Calu3 (cell line): ENCODE measurements at places on chromosomes 5 and 9. TPM values are rescaled to one million over a fixed set of nuclear protein-coding genes. Genes with fewer than 3 reads are reported as not detected.

The SLC2A8 gene
- total RNA-seq = 10.8 and 13.1 TPM in 2 replicates

The DNAJC18 gene
- total RNA-seq = 6.7 and 9.8 TPM in 2 replicates

The PCAT7 gene
- 2.0 and 2.1 TPM in 2 replicates for total RNA-seq

The CER1 gene
- not detected in 2 replicates for total RNA-seq

The LCN9 gene
- total RNA-seq = not detected in 2 replicates

The WDR38 gene
- not detected in 2 replicates for total RNA-seq

The C5orf52 gene
- not detected in 2 replicates for total RNA-seq

The PTPRD gene
- 0.37 and 1.8 TPM in 2 replicates for total RNA-seq

The NKD2 gene
- total RNA-seq = 0.47 and 0.93 TPM in 2 replicates

The SLC9A3 gene
- 1.1 and 2.0 TPM in 2 replicates for total RNA-seq

The SPATA6L gene
- 5.7 and 7.1 TPM in 2 replicates for total RNA-seq

The OBP2B gene
- not detected in 2 replicates for total RNA-seq

- DNase-seq = peak; percentile 45
Measured at GRCh38 chr9:119963798-119964372, 594.6 kb upstream of the BRINP1 start.

GRCh38 chr5:6188976-6189375, 189.4 kb downstream of the MED10 start:
- no peak for DNase-seq

DNA sequence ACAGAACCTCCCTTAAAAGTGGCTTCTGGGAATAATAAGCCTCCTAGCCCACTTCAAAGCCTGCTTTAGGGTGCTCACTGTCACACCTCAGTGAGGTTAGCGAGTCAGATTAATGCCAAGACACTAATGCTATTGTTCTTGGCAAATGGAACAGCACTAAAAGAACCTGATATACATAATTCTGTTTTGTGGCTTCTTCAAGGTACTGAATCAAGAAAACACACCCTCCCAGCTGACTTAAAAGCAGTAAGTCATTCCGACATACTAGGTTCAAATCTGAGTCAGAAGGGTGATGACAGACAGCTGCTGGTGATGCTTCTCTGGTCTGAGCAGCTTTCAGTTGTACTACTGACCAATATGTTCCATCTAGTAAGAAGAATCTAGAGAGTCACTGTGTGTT, 121.6 kb downstream of the OXCT1 start:
- no peak for DNase-seq

DNA sequence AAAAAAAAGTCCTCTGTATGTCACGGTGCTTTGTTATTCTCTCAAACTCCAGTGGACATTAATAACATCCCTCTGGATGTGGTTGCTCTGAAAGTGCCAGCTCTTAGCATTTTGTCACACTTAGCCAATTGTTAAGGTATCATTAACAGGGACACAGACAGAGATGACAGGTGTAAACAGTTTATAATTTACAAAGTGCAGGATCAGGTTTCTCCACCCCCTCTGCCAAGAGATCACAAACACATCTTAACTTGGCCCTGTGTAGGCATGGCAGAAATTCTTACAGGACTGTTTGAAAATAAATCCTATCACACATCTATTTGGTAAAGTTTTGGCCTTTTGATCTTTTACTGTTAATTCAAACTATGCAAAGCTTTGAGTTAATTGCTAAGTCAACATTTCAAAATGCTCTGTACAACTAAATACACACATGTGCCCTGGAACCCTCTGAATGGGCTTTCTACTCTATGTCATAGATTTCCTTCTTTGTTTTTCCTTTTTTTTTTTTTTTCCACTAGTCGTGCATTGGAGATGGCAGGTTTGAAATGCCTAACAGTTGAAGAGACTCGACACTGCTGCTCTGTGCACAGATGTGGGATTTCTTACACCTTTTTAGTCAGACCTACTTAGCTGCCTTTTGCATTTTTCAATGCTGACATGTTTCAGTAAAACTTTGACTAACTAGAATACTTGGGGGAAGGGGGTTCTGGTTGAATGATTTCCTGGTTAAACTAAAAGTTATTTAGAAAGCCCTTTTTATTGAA, 41.7 kb downstream of the SEMA6A start:
- no peak for DNase-seq

DNA sequence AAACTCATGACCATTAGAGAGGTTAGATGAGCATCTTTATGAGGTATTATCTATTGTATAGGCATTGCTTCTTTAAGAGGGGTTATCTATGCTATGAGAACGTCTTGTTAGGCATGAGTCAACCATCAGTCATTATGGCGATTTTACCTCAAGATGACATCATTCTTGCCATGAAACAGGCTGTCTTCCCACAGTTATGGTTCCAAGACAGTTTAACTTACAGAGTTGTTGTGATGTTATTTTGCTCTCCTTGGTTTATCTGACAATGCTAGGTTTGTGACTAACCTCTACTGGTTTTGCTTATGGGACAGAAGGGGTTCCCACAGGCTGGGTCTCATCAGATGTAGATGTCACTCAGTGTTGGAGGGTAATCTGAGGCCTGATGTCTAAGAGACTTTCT, 1864.7 kb upstream of the ACO1 start:
- no peak for DNase-seq

GRCh38 chr5:109307951-109308350, 101.8 kb downstream of the PJA2 start:
- DNase-seq = no peak

GRCh38 chr9:91690540-91691249, 259.3 kb downstream of the ROR2 start:
- DNase-seq = peak; percentile 3

DNA sequence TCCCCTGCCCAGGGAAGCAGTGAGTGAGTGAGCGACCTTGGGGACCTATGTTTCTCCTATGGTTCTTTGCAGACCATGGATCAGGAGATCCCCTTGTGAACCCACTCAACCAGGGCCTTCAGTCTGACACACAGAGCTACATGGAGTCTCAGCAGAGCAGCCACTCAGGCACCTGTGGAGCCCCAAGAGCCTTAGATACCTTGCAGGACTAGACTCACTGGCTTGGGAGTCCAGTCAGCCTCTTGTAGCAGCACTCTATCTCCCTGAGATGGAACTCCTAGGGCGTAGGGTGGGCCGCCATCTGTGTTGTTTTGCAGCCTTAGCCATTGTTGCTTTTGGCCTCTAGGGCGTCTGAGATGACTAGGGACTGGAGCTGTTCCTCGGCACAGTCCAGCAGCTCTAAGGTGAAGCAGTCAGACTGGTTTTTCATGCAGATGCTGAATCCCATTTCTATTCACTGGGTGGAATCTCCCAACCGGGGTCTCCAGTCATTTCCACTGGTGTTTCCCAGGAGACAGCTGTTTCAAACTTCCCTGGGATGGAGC, 284.6 kb upstream of the RPS23 start:
- no peak for DNase-seq

DNA sequence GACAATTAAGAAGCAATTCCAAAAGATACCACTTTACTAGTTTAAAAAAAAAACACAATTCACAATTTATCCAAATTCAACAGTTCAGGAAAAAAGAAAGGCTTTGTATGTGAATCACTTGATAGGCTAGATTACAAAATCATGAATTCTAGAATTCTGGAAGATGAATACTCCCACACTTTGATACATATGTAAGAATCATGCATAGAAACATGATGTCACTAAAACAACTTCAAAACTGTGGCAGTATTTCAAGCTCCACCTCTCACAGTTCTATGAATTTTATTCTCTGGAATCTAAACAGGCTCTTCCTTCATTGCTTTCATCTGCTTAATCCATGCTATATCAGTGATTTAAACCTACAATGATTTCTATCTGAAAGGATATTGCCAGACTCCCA, 51.0 kb downstream of the GNAQ start:
- DNase-seq = no peak

- DNase-seq = no peak
Measured at GRCh38 chr5:180598316-180598701, 7.0 kb upstream of the SCGB3A1 start.

GRCh38 chr5:178325679-178326373, 93.2 kb upstream of the PHYKPL start:
- DNase-seq = no peak

DNA sequence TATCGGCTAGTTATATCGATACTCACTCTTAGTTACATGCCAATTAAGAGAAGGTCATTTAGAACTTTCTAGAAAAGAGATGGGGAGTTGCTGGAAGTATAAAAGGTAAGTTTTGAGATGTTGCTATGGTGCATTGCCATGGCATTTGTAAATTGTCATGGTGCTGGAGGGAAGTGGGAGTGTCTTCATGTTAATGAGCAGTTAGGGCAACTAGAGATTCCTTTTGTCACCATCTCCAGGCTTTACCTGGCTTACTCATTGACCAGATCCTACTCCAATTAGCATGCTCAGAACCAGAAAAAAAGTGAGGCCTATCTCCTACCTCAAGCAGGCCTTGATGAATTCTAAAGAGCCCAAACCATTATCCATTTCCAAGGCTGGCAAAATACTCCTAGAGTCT, 82.8 kb downstream of the PRR16 start:
- DNase-seq = no peak

DNA sequence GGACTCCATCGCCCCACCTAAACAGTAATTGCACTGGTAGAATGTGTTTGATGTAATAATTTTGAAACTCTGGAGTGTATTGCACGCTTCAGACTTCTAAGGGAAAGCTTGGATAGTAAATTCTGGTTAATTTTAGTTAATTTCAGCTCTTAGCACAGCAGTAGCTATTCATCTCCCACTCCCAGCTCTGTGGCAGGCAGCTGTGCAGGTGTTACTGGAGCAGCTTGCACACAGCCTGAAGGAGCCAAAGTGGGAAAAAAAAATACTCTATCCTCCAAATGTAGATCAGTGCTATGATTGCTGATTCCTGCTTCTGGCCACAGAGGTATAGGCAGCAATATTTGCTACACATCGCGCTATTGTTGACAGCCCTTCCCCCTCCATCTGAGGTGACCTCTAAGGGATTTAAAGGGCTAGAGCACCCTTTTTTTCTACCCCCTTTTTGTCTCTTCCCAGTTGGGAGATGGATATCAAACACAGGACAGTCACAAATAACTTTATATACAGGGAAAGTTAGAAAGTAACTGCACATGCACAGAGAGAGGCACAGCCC, 97.4 kb downstream of the KCTD16 start:
- DNase-seq = no peak

GRCh38 chr9:95573463-95573862, 56.7 kb upstream of the PTCH1 start:
- DNase-seq = no peak

DNA sequence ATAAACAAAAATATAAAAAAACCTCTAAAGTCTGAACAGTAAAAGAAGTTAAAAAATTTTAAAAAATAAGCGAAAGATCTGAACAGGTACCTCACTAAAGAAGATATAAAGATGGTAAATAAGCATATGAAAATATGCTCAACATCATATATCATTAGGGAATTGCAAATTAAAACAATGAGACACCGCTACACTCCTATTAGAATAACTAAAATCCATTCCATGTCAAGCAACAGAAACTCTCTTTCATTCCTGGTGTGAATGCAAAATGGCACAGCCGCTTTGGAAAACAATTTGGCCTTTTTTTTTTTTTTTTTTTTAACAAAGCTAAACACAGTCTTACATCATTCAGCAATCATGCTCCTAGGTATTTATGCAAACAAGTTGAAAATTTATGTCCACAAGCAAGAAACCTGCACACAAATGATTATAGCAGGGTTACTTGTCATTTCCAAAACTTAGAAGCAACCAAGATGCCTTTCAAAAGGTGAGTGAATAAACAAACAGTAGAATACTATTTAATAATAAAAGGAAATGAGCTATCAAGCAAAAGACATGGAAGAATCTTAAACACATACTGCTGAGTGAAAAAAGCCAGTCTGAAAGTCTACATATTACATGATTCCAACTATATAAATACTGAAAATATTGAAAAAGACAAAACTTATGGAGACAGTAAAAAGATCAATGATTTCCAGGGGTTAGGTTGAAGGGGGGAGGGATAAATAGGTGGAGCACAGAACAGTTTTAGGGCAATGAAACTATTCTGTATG, 22.1 kb downstream of the ANXA1 start:
- DNase-seq = no peak

GRCh38 chr9:70111641-70112236, 68.1 kb downstream of the MAMDC2 start:
- DNase-seq = peak; percentile 8

- DNase-seq = no peak
Measured at GRCh38 chr9:33137781-33138264, 29.3 kb downstream of the B4GALT1 start.

DNA sequence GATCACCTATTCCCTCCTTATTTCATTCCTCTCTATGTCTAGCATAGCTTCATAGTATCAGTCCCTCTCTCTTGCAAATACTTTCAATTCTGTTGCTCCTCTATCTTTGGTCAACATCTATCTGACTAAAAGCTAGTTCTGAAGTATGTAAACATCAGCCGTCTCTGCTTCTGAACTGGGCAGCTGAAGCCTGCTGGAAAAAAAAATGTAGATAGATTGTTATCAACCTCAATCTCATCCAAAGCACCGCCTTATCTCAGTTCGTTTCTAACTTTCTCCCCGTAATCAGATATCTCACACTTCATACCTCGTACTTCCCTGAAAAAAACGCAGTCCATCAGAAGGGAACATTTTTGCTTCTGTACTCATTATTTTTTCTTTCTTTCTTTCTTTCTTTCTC, 4.5 kb upstream of the SEMA6A start:
- no peak for DNase-seq

DNA sequence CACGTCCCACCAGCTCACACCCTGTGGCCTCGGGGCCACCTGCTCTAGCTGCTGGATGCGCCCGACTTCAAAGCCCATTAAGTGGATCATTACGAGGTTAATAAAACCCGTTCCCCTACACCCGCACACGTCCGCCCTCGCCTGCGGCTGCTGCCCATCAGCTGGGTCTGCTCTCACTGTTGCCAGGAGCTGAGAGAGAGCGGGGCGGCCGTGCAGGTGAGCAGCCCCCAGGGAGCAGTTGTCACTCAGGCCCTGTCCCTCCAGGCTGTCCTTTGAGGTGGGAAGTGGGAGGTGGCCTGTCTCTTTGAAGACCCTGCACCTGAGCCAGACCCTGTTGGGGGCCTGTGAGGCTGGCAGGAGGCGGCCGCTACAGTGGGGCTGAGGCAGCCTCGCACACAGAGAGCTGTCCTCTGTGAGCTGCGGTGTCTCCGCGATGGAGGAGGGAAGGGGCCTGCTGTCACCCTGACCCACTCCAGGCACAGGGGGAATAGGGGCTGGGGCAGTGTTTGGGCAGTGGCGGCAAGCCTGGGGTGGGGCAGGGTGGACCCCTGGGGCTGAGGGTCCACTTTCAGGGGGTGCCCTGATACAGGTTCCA, 12.8 kb upstream of the UNC5A start:
- DNase-seq = no peak

GRCh38 chr5:138491284-138491648, 26.0 kb downstream of the EGR1 start:
- no peak for DNase-seq

GRCh38 chr9:4661165-4661564, 929 bp upstream of the PLPP6 start:
- DNase-seq = no peak

DNA sequence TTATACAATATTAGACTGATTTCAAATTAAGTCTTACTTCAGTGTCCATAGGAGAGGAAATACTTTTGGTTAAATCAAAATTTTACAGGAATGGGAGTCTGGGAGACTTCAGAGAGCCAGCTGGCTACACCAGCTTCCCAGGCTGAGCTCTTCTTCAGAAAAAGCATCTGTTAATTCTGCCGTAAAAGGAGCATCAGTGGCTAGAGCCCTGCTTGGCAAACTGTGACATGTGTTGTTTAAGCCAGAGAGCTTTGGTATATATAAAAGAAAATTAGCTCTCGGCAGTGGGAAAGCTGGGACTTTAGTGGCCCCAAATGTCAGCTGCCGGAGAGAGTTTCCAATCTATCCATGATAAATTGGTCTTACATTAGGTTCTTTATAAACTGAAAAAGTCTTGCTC, 378.8 kb upstream of the TUSC1 start:
- no peak for DNase-seq

GRCh38 chr5:181188700-181189362, 16.2 kb downstream of the TRIM7 start:
- peak; percentile 84 for DNase-seq

- peak; percentile 39 for DNase-seq
Measured at GRCh38 chr9:124770359-124771020, 621 bp downstream of the NR6A1 start.
